ENCODE measurements at places on chromosomes 4 and X.

DNA sequence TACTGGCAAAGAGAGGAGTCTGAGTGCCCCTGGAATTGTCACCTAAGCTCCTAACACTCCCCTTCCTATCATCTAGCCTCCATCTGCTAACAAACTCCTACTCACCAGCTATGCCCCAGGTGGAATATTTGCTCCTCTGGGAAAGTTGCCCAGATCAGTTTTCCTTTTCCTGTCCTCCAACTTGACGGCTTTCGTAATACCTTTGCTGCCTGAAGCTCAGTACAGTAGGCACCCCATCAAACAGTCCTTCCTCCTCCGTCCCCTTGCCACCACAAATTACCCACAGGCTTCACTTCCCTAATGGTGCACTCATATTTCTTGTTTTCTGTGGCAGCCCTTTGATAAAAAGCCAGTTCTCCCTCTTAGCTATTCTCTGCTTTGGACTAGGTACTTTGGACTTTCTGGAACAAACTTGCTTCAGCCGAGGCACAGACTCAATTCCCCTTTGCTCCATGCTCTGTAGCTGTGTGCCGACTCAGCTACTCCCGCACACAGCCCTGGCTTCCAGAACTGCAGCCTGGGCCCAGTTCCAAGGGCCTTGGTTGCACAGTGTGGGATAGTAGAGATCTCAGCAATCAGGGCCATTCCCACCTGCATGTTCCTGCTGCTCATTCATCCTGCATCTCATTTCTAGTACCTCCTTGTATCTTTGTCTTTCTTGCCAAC, 605.1 kb downstream of the BCOR start:
- H3K27me3 ChIP-seq: no peaks in the 10 kb centered on the region
- peaks cover 1% of the 10 kb centered on the region for H3K36me3 ChIP-seq
- no peaks in the 10 kb centered on the region for H3K4me1 ChIP-seq
- no peak overlapping the region for H3K27ac ChIP-seq
- DNase-seq: no peak

DNA sequence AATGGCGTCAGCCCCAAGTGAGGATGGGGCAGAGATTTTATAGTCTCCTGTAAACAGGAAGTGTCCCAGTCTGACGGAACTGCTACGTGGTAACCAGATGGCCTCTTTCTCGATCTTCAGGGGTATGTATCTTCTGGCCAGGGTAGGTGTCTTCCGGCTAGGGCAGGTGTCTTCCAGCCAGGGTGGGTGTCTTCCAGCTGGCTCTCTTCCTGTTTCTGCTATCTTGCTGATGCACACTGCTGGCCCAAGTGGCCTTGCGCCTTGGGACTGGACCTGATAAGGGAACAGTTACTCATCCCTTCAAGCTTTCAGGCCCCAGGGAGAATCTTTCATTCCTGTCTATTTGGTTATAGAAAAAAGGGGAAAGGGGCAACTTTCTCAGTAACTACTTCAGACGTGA, 178.7 kb upstream of the MAGEE2 start:
- H3K36me3 ChIP-seq: no peaks in the 10 kb centered on the region
- no peak for DNase-seq
- no peak overlapping the region for H3K4me3 ChIP-seq
- H3K4me1 ChIP-seq: no peaks in the 10 kb centered on the region
- no peak overlapping the region for H3K27ac ChIP-seq

DNA sequence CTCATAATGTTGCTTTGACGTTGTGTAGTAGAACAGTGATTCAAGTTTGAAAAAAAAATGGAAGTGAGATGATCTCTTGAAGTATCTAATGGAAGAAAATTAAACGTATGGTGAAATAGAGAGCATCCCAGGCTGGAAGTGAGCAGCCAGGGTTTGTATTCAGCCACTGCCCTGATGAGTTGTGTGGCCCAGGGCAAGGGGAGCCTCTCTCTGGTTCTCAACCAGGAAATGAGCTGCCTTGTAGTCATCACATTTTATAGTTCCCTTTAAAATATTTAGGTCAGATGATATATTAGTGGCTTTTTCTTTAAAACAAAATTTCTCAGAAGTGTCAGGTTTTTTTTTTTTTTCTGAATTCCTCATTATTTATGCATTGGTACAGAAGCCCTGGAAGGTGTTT, 150.3 kb downstream of the GPAT3 start:
- no peaks in the 10 kb centered on the region for H3K4me1 ChIP-seq
- H3K27me3 ChIP-seq: no peaks in the 10 kb centered on the region
- DNase-seq: no peak
- no peak overlapping the region for H3K4me3 ChIP-seq
- H3K27ac ChIP-seq: no peak overlapping the region
- no peaks in the 10 kb centered on the region for H3K36me3 ChIP-seq

DNA sequence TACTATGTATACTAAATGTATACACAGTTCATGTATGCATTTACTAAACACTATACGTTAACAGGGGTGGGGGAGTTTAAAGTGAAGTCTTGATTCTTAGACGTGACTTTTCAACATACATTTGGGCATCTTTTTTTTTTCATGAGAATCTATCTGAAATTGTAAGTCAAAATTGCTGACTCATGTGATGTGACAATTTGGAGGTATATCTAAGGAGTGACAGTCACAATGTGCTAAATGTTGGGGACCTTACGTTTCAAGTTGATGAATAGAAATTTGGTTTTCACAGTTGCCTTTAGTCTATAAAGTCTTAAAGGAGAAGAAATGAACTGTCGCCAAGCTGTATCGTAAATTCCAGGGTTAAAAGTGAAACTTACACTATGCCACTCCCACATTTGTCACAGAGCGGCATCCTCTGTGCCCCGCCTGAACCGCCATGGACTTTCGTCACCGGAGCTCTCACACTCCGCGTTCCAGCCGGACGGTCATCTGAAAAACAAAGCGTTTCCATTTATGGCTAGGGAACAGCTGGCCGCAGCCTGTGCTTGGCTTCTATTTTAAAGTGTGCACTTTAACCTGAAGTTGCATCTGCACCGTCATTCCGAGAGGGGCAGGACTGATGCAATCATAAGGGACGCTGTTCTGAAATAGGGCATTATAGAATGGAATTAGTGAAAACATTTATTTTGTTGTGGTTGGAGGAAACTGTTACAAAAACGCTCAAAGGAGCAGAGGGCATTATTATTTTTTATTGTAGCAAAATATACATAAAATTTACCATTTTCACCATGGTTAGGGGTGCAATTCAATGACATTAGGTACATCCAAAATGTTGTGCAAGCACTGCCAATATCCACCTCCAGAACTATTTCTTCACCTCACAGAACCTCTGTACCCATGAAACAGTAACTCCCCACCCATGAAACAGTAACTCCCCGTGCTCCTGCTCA, 30.9 kb downstream of the PDLIM3 start:
- no peaks in the 10 kb centered on the region for H3K27me3 ChIP-seq
- H3K4me3 ChIP-seq: no peak overlapping the region
- DNase-seq: no peak
- peaks cover 17% of the 10 kb centered on the region for H3K36me3 ChIP-seq

- no peaks in the 10 kb centered on the region for H3K27me3 ChIP-seq
- H3K4me1 ChIP-seq: no peaks in the 10 kb centered on the region
- no peaks in the 10 kb centered on the region for H3K36me3 ChIP-seq
- no peak overlapping the region for H3K27ac ChIP-seq
These were observed 4.6 kb upstream of the SERTM2 start for GRCh38 chrX:111506826-111507225.

DNA sequence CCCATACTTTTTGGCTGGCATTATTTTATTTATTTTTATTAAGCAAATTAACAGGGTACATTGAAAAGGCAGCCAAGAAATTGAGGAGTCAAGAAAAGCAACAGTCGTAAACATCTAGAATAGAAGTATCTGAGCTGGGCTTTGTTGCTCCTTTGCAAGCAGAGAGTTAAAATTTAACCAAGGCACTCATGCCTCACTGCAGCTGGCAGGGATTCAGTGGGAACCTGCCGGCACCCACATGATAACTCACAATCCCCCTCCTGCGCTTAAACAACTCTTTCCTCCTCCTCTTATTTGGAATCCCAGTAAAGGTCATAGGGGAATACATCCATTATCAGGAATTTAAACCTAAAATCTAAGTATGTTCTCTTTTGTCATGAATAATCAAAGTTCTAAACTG, 115.5 kb downstream of the SOX3 start:
- H3K27me3 ChIP-seq: no peaks in the 10 kb centered on the region
- H3K4me1 ChIP-seq: no peaks in the 10 kb centered on the region
- DNase-seq: no peak
- H3K4me3 ChIP-seq: no peak overlapping the region

DNA sequence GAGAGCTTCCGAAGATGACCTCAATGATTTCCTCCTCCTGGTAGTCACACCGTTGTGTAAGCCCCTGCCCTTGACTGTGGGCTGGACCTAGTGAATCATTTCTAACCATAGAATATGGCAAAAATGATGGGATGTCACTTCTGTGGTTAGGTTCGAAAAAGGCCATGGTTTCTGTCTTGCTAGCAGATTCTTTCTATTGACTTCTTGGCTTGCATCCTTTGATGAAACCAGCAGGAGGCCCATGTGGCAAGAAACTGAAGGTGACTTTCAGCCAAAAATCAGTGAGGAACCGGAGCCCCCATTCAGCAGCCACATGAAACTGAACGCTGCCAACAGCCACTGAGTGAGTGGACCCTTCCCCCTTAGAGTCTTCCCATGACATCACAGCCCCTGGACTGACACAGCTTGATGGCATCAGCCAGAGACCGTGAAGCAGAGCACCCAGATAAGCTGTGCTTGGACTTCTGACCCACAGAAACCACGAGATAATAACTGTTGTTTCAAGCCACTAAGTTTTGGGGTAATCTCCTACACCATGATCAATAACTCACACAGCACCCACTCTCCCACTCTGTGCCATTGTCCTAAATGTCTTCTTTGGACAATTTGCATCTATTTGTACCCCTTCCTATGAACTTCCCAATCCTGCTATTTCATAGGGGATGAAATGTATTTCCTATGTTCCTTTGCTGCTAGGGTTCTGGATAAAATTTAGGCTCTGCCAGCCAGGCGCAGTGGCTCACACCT, 148.0 kb upstream of the STX18 start:
- H3K27me3 ChIP-seq: no peaks in the 10 kb centered on the region
- H3K4me1 ChIP-seq: peaks cover 5% of the 10 kb centered on the region
- H3K4me3 ChIP-seq: no peak overlapping the region
- no peak for DNase-seq

GRCh38 chrX:122218666-122219065, 965.4 kb upstream of the GRIA3 start:
- H3K4me3 ChIP-seq: no peak overlapping the region
- peaks cover 15% of the 10 kb centered on the region for H3K36me3 ChIP-seq
- no peaks in the 10 kb centered on the region for H3K27me3 ChIP-seq
- peaks cover 6% of the 10 kb centered on the region for H3K4me1 ChIP-seq
- H3K27ac ChIP-seq: no peak overlapping the region

DNA sequence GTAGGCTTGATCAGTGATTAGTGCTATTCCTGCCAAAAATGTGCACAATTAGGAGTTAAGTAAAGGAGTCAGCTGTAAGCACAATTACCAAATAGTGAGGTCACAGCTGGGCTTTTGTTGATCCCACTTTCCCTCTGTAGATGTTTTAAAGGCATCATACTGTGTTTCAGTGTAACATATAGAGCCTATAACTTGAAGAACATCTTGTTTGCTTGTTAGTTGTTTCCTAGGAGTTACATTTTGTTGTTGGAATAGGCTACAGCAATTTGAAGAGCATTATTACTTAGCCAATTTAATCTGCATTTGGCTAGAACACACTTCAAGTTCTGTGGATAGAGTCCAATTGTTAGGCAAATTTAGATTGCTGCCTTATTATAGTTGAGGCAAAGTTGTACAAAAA, 210.7 kb upstream of the MAD2L1 start:
- no peaks in the 10 kb centered on the region for H3K4me1 ChIP-seq
- H3K27ac ChIP-seq: no peak overlapping the region
- H3K27me3 ChIP-seq: no peaks in the 10 kb centered on the region
- H3K36me3 ChIP-seq: 0 out of 3 replicates have a peak, but pooled peaks cover 2% of the 10 kb centered on the region
- H3K4me3 ChIP-seq: no peak overlapping the region
- DNase-seq: no peak

DNA sequence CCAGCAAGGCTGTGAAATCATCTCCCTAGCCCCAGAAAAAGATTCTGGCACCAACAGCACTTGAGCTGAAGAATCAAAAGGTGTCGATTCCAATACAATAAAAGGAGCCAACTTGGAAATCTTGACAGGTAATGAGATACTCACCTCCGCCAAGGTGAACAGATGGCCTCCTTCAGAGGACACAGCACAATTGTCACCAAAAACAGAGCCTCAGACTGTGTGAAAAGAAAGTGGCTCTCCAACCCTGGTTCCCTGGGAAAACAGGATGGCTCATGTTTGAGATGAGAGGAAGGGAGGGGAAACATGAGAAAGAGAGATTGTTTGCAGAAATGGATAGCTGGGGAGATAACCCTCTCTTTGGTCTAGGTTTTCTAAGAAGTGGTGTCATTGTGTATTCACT, 168.9 kb downstream of the HS3ST1 start:
- H3K27ac ChIP-seq: no peak overlapping the region
- no peaks in the 10 kb centered on the region for H3K36me3 ChIP-seq
- H3K4me1 ChIP-seq: no peaks in the 10 kb centered on the region
- H3K27me3 ChIP-seq: no peaks in the 10 kb centered on the region

- DNase-seq: no peak
- peaks cover 23% of the 10 kb centered on the region for H3K36me3 ChIP-seq
- no peaks in the 10 kb centered on the region for H3K27me3 ChIP-seq
- no peak overlapping the region for H3K27ac ChIP-seq
- peaks cover 7% of the 10 kb centered on the region for H3K4me1 ChIP-seq
These were observed 42.5 kb downstream of the MID1 start for GRCh38 chrX:10577853-10578252.

DNA sequence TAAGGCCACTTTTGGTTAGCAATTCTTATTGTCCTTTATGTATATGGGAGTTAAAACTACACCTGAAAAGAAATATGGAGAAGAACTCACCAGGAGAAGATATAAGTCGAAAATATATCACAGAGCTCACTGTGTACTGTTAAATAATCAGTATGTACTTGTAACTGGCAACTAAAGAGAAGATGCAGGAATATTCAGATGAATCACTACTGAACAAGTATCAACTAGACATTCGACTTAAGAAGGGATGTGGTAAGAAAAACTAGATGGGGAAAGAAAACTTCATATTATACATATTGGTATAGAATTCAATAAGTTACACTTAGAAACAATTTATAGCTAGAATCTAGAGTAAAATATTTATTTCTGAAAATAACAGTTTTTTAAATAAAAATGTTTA, 230.0 kb downstream of the CAMK2D start:
- no peak overlapping the region for H3K4me3 ChIP-seq
- no peak overlapping the region for H3K27ac ChIP-seq
- H3K36me3 ChIP-seq: no peaks in the 10 kb centered on the region

GRCh38 chr4:26287756-26288155, 33.1 kb upstream of the RBPJ start:
- no peaks in the 10 kb centered on the region for H3K36me3 ChIP-seq
- no peaks in the 10 kb centered on the region for H3K4me1 ChIP-seq
- H3K27me3 ChIP-seq: no peaks in the 10 kb centered on the region
- no peak overlapping the region for H3K27ac ChIP-seq

DNA sequence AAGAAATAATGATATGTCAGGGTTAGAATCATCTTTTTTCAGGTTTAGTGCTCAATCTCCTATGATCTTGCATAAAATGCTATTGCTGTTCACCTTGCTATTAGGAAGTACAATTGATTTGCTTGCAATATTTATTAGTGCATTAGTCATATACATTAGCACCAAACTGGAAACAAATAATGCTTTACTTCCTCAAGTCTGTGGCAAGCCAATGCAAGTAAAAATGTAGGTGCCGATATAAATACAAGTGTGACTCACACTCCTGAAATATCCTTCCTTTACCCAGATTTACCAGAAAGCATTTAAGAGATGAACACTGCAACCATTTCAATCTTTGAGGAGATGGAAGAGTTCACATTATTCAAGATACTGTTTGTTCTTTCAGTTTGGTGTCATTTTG, 1487.7 kb upstream of the ADGRL3 start:
- no peak overlapping the region for H3K4me3 ChIP-seq
- no peak overlapping the region for H3K27ac ChIP-seq
- no peaks in the 10 kb centered on the region for H3K36me3 ChIP-seq
- no peak for DNase-seq
- H3K27me3 ChIP-seq: no peaks in the 10 kb centered on the region
- no peaks in the 10 kb centered on the region for H3K4me1 ChIP-seq

All from H9 (cell line).